ENCODE measurements at places on chromosomes 7 and 10.

- no peak for DNase-seq
Measured at GRCh38 chr7:116433246-116433645, 66.3 kb upstream of the CAV2 start.

- no peak for DNase-seq
Measured at GRCh38 chr7:5139998-5140397, 50.0 kb upstream of the WIPI2 start.

GRCh38 chr7:16986755-16987154, 105.0 kb upstream of the AGR3 start:
- no peak for DNase-seq

DNA sequence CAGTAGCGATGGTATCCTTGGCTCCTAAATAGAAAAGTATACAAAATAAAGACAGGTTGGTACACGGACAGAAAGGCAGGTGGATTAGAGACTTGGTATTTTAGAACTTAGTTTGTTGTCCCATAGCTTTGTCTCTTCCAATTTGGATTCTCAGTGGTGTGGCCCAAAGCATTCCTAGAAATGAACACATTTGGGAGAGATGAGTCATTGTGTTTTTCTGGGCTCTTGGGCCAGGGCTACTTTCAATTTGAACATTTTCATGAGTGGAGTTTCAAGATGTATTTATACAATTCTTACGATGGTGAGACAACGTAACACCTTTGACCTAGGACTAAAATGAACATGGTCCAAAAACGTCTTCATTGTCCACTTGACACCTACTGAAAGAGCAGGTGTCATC, 225.1 kb upstream of the YAE1 start:
- DNase-seq, result no peak

- DNase-seq, result no peak
Measured at GRCh38 chr7:129958643-129959470, 6.1 kb upstream of the UBE2H start.

GRCh38 chr7:147911201-147911601, 679.4 kb upstream of the C7orf33 start:
- no peak for DNase-seq
